ENCODE measurements at places on chromosomes 1 and 21.

DNA sequence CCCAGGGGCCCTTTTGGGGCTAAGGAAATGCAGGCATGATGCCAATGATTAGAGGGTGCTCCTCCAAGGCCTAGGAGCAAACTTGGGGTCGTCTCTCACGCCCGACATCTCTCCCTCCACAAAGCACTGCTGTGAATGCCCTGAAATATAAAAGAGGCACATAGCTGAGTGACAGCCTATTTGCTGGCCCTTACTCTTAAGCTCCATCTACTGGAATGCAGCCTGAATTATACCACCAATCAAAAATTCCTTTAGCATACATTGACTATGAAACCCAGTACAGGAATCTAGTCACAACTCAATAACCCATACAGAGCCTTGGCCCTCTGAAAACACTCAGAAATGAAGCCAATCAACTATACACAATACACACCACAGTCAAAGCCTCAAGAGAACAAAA lies 105.5 kb downstream of the LRIG2 start:
- no peak for DNase-seq

GRCh38 chr1:183967914-183968313 lies 69.6 kb downstream of the COLGALT2 start:
- DNase-seq = no peak

GRCh38 chr1:17198476-17199258 lies 6.3 kb upstream of the PADI1 start:
- DNase-seq = no peak

DNA sequence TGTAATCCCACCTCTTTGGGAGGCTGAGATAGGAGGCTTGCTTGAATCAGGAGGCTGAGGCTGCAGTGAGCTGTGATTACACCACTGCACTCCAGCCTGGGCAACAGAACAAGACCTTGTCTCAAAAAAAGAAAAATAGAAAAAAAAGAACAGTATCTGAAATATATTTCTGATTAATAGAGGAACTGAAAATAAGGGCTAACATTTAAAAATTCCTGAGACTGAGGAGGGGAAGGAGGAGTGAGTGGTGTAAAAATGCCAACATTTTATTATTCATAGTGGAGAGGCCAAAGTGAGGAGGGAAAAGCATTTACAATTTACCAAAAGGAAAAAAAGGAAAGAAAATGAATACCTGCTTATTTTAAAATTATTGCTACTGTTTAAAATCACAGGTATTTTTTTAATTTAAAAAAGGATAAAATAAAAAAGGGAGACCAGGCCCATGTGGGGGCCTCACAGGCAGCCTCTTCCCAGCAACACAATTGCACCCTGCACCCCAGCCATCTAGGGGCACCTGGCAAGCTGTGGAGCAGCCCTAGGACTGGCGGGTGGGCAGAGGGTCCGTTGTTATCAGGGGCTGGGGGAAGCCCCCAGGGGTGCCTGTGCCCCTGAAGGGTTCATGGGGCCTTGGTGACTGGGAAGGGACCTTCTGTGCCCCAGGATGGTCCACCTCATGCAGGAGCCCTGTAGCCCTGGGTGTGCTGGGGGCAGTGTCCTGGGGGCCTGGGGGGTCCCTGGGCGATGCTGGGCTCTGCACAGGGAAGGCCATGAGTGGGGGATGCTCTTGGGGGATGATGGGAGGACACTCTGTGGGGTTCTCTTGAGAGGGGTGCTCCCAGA lies 34.8 kb upstream of the ADARB1 start:
- DNase-seq = no peak

DNA sequence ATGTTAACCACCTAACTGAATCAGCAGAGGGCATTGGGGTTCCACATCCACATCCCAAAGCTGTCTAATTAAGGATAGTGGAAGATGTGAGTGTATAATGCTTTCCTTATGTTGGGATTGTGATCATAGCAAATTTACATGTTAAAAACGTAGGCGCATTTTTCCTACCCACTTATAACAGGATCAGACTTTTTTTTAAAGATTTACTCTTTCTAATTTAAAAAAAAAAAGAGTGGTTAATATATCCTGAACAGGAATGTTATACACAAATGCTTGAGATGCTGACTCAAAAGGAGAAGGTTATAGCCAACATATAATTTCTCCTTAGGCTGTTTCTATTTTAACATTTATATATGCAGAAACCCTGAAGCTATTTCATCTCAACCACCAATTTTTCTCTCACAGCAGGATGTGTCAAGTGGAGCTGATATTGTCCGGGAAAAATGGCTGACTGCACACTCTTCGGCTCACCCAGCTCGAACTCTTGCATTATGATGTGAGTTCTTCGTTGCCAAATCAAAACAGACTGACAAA lies 40.3 kb downstream of the RGS5 start:
- no peak for DNase-seq

- no peak for DNase-seq
Measured at GRCh38 chr21:32463889-32464300, 51.4 kb downstream of the EVA1C start.

GRCh38 chr1:48675251-48675650 lies 101.4 kb downstream of the BEND5 start:
- no peak for DNase-seq

- DNase-seq = no peak
Measured at GRCh38 chr21:30839304-30839703, 9.7 kb upstream of the KRTAP7-1 start.

DNA sequence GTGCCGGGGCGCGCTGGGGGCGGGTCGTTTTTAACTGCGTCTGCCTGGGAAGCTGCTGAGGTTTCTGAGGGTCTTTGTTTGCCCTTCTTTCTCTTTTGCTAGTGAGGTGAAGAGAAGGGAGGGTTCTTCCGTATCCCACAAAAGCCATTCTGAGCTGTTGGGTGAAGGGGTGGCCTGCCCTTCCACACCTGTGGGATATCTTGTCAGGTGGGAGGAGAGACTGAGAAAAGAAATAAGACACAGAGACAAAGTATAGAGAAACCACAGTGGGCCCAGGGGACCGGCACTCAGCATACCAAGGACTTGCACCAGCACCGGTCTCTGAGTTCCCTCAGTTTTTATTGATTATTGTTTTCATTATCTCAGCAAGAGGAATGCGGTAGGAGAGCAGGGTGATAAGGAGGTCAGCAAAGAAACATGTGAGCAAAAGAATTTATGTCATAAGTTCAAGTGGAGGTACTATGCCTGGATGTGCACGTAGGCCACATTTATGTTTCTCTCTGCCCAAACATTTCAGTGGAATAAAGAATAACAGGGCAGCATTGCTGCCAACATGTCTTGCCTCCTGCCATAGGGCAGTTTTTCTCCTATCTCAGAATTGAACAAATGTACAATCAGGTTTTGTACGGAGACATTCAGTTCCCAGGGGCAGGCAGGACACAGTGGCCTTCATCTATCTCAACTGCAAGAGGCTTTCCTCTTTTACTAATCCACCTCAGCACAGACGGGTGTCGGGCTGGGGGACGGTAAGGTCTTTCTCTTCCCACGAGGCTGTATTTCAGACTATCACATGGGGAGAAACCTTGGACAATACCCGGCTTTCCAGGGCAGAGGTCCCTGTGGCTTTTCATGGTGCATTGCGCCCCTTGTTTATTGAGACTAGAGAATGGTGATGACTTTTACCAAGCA lies 972 bp downstream of the PGBD2 start:
- DNase-seq = no peak

All from activated gamma-delta T cell (primary cell).